ENCODE measurements at places on chromosomes 4 and X.
A peak's percentile ranks its signal among the peaks of the same experiment; 100 is the strongest.

- DNase-seq, result no peak
Observed at GRCh38 chr4:118173956-118174725, 139.9 kb downstream of the NDST3 start.

- no peak for DNase-seq
Observed at GRCh38 chr4:55509266-55509665, 37.4 kb downstream of the CLOCK start.

- no peak for DNase-seq
Observed at GRCh38 chrX:133749951-133750350, 235.4 kb downstream of the GPC3 start.

DNA sequence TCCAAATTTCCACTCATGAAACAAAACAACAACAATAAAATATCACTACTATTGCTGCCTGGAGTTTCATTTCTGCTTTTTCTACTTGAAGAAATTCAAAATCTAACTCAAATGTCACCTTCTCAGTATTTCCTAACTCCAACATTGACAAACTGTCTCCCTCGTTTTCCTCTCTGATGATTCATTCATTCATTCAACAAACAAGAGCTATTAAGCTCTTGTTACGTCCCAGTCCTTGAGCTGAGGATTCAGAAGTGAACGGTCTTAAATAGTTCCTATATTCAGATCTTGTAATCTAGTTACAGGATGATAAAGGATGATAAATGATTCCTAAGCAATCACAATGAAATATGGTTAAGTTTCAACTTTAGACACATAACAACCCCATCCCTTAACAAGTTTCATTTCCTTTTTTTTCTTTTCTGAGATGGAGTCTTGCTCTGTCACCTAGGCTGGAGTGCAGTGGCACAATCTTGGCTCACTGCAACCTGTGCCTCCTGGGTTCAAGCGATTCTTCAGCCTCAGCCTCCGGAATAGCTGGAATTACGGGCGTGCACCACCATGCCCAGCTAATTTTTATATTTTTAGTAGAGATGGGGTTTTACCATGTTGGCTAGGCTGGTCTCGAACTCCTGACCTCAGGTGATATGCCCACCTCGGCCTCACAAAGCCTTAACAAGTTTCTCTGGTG lies 1.7 kb downstream of the SLC9B2 start:
- DNase-seq, result no peak

GRCh38 chrX:57651169-57651919 lies 28.7 kb downstream of the NLRP2B start:
- DNase-seq, result no peak

GRCh38 chrX:154350429-154351182 lies 23.8 kb downstream of the FLNA start:
- no peak for DNase-seq

GRCh38 chr4:120796271-120796670 lies 126.3 kb downstream of the PRDM5 start:
- no peak for DNase-seq

DNA sequence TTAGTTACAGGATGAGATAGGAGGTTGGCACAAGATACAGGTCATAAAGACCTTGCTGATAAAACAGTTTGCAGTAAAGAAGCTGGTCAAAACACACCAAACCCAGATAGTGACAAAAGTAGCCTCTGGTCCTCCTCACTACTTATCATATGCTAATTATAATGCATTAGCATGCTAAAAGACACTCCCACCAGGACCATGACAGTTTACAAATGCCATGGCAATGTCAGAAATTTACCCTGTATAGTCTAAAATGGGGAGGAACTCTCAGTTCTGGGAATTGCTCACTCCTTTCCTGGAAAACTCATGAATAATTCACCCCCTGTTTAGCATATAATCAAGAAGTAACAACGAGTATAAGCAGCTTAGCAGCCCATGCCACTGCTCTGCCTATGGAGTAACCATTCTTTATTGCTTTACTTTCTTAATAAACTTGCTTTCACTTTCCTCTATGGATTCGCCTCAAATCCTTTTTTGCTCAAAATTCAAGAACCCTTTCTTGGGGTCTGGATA lies 1254.4 kb downstream of the PCDH7 start:
- DNase-seq, result no peak

DNA sequence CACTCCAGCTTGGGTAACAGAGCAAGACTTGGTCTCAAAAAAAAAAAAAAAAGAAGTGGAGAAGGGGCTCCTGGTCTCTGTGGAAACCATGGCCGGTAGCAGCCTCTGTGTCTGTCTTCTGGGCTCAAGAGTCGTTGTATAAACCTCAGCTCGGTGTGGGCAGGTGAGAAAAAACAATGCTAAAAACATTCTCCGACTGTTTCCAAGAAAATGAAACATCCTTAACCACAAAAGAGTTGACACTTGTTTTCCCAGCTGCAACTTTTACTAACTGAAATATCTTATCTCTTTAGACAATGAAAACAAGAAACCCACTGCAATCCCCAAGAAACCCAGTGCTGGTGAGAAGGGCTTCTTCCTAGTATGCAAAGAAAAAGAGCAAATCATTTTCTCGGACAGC lies 26.2 kb downstream of the CD99 start:
- no peak for DNase-seq

DNA sequence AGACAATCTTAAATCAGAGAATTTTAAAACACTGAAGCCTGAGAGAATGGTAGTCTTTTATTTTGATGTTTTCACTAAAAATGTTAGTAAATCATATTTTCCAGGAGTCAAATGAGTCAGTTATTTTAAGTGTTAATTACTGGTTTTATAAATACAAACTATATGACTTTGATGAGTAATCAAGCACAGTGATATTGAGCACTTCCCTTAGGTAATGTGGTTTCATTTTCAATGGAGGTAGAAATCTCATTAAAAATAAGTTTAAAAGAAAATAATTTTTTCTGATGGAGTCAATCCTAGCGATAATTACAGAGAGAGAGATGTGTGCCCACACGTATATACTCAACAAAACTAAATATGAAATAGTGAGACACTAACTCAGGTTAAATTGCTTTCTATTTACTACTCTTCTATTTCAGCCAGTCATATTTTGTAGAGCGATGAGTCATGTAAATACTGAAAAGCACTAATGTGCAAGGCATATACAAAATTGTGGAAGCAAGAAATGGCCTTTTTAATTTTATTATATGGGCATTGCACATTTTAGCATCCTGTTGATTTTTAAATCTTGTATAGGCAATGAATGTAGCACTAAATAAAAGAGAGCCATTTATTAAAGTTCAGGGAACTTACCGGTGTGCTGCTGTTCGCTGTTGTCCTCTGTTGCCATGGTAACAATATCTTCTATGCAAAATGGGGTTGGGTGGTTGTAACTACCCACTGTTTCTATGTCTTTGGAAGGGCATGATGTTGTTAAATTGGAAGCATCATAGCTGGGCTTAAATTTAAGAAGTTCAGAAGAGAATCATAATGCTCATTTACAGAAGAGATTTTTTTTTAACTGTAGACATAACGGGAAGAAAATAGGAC lies 513.7 kb downstream of the TLL1 start:
- no peak for DNase-seq

DNA sequence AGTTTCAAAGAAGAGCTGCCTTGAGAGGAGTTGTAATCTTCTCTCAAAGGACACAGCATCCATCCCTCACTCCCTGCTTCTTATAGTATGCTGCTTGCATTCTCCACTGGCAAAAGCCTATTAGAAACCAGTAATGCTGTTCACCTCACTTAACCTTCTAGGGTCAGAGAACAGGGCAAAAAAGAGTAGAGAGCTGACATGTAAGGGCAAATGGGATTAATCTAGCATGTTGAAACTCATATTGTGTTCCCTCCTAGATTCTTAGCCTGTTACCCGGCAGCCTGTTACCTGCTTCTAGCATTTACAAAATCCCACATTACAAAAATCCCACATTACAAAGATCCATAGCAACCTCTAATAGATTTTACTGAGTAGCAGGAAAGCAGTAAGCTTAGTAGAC lies 244.7 kb downstream of the SLC7A11 start:
- DNase-seq, result no peak

GRCh38 chr4:25172961-25173915 lies 13.0 kb upstream of the SEPSECS start:
- no peak for DNase-seq

GRCh38 chr4:139129206-139129605 lies 47.8 kb downstream of the ELF2 start:
- DNase-seq, result no peak

DNA sequence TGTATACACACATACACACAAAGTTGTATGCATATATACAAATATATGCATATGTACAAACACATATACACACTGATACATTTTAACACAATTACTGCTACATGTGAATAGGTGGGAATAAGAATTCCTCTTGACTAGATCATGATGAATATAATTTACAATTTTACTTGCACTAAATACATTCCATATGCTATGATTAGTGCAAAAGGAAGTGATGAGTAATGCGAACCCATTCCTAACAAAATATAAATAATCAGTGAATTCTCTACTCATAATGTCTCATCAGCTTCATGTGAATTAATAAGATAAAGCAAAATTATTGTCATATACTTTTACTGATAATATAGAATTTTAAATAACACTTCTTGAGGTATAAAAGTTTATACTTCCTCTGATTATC lies 1077.3 kb upstream of the PCDH10 start:
- no peak for DNase-seq

DNA sequence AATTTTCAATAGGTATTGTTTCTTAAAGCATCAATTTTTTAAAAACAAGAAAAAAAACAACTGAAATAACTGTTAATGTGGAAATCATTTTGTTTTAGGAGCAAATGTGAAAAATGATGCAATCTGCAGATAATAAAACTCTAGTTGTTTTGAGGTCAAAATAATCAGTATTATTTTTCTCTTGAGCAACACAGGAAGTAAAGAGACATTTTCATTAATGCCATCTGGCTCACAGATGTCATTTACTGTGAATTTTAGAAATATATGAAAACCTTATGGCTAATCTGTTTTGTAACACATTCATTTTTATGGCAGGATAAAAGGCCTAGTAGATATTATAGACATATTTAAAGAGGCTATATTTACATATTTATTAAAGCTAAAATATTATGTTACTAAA lies 141.6 kb downstream of the PCDH18 start:
- no peak for DNase-seq

GRCh38 chr4:3040452-3041191 lies 33.7 kb downstream of the HTT-AS start:
- DNase-seq, result no peak

DNA sequence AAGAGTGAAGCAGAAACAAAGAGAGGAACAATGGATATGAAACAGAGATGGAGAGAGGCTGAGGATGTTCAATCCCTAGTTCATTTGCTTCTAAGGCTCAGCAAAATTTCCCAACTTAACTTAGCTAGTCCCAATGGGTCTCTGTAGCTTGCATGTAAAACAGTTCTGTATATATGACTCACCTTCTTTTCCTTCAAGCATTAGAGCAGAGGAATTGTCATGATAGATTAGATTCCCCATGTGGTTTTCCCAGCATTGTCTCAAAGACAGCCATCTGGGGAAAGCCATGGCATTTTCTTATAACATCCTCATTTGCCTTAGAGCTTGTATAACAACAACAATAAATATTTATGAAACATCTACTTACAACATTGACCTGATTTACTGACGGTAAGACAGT lies 93.9 kb upstream of the GATB start:
- no peak for DNase-seq

DNA sequence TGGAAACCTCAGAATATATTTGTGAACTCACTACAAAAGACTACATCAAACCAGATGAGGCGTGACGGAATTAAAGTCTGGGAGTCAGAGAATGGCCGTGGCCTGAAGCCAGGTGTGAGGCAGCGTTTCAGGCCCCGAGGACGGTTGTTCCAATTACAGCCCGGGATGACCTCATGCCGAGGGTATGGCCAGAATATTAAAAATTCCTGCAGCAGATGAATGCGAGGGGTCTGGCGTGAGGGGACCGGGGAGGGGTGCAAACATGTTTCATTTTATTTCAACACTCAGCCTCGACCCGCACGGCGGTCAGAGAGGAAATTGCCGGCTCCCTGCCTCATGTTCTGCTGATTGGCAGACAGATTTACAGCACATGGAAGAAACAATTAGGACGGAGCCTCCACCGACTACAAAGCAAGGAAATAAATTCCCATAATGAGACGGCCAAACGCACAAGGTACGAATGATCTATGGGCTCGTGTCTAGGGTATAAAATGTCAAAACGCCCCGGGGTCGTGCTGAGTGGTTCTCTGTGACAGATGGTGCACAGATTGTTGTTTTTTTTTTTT lies 289.7 kb downstream of the SHOX start:
- DNase-seq, result no peak

DNA sequence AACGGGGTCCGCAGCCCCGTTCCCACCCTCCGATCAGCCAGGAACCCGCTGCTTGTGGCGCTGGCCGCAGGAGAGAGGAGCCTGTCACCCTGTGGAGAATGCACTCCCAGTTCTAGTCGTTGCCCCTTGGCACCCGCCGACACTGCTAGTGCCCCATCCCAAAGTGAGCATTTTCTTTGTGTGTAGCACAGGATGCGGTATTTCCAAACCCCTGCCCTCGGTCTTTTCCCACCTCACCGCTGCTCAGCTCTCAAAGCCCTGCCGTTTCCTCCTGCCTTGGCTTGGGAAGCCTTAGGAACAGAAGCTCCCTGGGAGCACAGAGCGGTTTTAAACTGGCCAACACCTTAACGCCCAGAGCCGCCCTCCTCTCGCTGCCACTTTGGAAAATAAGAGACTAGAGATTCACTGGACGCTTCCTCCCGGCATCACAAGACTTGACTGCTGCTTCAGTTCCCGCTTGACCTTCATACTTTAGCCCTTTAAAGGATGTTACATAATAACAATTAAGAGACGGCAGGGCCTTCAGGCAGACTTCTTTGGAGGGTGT lies 772 bp downstream of the CYP4V2 start:
- DNase-seq, result peak; percentile 11

DNA sequence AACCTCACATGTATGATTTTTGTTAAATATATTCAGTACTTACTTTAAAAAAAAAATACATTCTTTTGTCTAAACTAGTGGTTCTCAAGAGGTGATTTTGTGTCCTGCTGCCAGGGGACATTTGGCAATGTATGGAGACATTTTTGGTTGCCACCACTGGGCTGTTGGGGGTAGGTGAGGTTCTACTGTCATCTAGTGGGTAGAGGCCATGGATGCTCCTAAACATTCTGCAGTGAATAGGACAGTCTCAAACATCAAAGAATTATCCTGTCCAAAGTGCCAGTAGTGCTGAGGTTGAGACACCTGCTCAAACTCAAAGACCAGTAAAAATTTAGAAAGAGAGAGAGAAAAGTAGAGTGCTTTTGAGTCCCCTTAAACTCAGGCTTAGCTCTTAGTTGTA lies 32.9 kb upstream of the PGM2 start:
- no peak for DNase-seq

- DNase-seq, result no peak
Observed at GRCh38 chr4:76857074-76857409, 40.9 kb downstream of the SOWAHB start.
